ENCODE measurements at places on chromosomes 5 and 9.
A peak's percentile ranks its signal among the peaks of the same experiment; 100 is the strongest.

DNA sequence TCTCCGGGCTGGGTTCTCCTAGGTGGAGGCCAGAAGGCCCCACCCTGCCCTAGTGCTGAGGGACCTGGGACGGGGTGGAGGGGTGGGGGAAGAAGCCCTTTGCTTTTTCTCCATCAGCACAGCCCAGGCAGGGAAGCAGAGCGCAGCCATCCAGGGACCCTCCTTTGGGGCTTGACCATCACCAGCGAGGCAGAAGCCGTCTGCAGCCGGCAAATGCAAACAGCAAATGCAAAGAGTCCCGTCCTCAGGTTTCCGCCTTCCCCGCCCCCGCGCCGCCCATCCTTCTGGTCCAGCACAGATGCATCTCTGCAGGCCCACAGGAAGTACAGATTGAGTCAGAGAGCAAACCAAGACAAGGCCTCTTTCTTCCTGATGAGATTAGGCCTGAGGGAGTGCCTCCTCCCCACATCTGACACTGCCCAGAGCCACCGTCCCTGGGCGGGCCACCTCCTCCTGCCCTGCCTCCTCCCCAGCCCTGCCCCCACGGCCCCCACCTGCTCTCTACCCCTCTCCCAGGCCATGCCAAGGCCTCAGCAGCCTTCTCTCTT is 23.4 kb downstream of the CORO2A start:
- DNase-seq = peak; percentile 91

GRCh38 chr5:139110526-139111168 is 87.5 kb downstream of the SIL1 start:
- no peak for DNase-seq

DNA sequence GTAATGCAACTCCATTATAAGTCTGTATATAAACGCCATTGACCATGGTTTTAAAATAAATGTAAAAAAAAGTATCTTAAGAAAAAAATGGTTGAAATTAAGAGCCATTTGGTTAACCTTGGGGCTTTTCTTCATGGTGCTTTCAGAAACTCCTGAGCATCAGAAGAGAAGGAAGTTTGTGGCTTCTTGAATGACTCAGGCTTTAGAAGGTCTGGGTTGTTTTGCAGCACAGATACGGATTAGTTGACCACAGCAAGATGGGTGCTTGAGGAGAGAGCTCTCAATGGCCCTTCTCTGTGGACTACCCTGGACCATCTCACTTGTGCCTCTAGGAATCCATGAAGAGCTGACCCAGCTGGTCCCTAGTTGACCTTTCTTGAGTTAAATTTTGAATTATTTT is 189.5 kb downstream of the TMEM38B start:
- DNase-seq = no peak

- DNase-seq = no peak
These were observed 11.3 kb downstream of the WWC1 start for GRCh38 chr5:168302785-168303184.

DNA sequence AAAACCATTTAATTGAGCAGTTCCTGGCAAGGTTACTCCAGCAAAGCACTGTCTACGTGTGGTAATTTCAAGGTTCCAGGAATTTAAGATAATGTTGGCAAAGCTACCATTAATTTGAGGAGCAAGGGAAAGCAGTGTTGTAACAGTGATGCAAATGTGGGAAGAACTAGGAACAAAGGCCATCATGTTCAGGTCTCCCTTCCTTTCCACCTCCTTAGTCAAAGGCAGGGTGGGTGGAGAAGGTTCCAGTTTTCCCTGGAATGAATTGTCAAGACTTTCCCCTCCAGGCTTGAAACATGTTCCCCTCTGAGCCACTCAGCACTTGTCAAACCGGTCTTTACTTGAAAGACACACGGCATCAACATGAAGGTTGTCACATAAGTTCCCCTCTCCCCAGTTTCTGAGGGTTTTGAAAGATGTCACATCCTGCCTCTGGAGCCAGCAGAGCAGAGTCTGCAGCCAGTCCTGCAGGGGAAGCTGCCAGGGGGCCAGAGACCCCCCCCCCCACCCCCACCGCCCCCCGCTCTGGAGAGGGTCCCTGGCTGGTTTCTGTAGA is 226.0 kb downstream of the GAS1 start:
- no peak for DNase-seq

GRCh38 chr5:31023105-31023504 is 170.4 kb upstream of the CDH6 start:
- DNase-seq = no peak

- DNase-seq = no peak
These were observed 52.4 kb downstream of the USP20 start for GRCh38 chr9:129887334-129888292.

- DNase-seq = no peak
These were observed 133.2 kb upstream of the NFIB start for GRCh38 chr9:14447103-14447502.

- no peak for DNase-seq
These were observed 27.2 kb upstream of the NOTCH1 start for GRCh38 chr9:136572828-136573625.

DNA sequence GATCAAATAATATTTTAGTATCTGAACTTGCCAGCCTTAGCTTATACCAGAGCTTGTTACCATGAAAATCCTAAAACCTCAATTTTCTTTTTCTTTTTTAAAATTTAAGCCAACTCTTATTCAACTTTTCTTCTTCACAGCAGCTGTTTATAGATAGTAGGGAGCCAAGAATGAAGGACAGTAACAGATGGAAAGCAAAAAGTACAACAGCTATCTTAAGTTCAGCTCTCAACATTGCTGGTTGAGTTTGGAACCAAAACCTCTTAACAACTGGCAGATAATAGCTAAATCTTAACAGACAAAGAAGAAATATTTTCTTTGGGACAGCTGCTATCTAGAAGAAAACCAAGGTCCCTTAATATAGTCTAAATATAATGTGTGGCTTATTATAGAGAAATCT is 74.7 kb downstream of the PJA2 start:
- DNase-seq = no peak

DNA sequence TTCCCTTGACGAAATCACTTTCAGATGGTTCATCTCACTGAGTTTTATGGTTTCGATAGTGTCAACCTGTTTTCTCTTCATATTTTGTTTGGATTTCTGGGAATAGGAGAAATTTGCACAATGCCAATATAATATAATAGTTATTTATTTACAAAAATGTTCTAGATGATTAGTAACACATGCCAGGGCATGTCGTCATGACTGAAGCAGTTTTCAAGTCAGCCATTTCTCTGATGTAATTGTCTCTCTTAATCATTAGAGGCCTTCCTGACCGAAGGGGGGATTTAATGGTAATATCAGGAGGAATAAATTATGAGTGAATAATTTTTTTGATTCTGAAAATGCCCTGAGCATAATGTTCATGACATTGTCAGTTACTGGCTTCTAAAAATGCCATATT is 246.5 kb upstream of the ATP10B start:
- DNase-seq = no peak

GRCh38 chr5:88708021-88708420 is 175.0 kb downstream of the MEF2C start:
- DNase-seq = no peak

DNA sequence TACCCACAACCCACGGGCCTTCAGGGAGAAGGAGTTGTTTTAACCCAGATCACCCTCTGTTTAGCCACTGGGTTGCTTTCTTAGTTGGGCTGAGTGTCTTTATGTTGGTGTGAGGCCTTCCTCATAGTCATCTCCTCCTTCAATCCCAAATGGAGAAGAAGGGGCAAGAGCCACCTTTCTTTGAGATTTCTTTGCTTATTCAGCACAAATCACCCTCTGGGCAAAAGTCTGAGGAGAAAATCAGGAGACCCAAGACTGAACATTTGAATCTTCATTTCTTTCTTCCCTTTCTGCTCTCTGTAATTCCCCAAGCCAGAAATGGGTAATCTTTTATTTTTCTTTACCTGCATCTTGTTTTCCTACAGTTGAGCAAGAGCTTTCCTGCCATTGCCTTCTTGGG is 329.0 kb downstream of the TLE4 start:
- no peak for DNase-seq

DNA sequence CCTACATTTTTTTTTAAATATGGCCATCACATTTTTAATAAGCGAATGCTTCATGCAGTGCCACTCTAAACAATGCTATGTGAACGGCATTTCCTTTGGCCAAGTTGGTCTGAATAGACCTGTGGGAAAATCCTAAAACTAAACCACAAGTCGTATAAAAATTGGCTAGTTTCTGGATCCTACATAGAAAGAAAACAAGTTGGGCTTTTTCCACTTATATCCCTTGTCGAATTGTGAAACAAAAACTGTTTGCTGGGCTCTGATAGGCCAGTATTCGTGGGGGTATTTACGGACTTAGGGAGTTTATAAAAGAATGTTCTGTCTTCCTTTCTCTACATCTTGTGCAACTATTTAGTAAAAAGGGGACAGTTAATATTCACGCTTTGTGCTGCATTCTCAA is 153.1 kb upstream of the KLF9 start:
- no peak for DNase-seq

DNA sequence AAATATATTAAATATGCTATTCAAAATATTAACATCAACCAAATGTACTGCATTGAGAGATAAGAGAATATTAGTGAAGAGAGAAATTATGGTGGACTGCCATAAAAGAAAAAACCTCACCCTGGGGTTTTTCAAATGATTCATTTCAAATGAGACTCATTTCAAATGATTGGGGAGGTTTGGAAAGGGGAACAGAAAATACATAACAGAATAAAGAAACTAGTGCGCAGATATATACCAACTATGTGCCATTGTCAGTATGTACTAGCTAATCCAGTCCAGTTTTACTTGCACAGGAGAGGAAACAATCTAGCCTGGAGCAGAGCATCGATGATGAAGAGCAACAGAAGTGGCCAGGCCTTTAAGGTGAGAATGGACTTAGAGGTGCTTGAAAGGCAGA is 651.6 kb upstream of the RORB start:
- DNase-seq = no peak

- DNase-seq = no peak
These were observed 344.1 kb downstream of the ADAMTS6 start for GRCh38 chr5:65137631-65138030.

GRCh38 chr5:91556-92263 is at the start of gene PLEKHG4B:
Gene PLEKHG4B (plus strand): TSS chr5:92168. CDS start chr5:92232, 64 bp downstream.
- DNase-seq = peak; percentile 38

GRCh38 chr9:134383148-134383547 is 56.9 kb downstream of the RXRA start:
- DNase-seq = no peak

DNA sequence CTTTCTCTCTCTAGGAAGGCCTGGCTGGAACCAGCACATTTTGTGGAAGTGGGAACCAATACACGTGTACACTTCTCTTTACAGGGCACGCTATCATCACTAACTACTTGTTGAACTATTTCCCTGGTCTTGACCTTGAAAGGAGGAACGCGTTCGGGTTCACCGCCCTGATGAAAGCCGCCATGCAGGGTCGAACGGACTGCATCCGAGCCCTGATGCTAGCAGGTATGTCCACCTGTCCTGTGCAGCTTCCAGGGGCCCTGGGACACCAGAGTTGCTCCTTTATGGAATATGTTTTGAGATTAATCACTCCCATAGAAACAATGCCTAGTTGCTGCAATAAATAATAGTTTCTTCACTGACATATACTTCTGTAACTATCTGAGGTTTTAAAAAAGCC is 74.1 kb downstream of the ANKRD33B start:
- DNase-seq = no peak

GRCh38 chr5:142913728-142914338 is 143.7 kb downstream of the ARHGAP26 start:
- no peak for DNase-seq

DNA sequence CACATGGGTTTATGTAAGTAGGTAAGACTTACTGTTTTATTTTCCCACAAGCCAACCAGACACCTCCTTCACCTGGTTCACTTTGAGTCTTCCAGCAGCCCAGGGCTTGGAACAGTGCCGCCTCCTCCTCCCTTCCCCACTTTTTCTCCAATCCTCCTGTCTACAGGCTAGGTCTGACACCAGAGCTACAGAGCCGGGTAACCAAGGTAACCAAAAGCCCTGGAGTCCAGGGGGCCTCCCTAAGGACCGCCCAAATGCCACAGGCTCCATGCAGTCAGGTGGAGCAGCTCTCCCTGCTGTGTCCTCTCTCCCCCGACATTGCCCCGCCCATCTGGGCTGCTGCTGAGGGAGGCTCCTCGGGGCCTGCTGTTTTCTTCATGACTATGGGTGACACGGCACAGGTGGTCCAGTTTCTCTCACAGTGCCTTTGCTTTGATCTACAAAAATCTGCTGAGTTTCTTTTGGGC is 138.0 kb upstream of the EFNA5 start:
- DNase-seq = no peak

DNA sequence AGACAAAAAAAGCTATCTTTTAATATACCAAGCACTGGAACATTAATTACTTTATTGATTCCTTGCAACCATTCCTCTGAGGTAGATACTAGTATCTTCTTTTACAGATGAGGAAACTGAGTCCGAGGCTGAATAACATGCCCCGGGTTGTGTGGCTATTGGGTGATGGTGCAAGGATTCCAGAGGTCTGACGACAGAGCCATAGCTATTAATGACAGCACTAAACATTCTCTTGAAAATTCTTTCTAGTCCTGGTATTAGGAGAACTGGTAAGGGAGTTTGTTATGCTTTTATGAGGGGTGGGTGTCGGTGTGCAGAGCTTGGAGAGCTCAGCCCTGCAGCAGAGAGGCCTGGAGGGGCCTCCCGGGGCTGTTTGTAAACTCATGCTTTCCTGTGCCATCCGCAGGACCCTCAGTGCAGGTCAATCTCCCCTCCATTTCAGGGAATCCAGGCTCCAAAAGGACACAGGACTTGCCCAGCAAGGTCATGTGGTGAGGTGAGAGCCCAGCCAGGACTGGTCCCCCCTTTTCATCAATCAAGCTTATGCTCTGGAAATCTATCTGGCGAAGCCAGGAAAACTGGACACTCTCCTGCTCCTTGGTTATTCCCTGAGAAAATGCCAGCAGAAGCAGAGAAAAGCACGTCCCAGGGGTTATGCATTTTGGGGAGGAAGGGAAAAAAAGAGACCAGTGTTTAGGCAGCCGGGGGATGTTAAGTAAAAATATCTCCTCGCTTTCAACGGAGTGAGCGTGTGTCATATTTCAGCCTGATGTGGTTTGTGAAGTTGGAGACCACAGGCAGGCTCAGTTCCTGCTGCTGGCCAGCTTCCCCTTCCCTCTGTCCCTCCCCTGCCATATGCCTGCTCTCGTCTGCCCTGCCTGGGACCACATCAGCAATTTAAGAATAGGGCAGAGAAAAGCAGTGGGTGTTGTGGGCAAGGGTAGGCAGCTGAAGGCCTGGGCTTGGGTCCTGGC is 3.7 kb downstream of the GSN start:
- DNase-seq = peak; percentile 46

DNA sequence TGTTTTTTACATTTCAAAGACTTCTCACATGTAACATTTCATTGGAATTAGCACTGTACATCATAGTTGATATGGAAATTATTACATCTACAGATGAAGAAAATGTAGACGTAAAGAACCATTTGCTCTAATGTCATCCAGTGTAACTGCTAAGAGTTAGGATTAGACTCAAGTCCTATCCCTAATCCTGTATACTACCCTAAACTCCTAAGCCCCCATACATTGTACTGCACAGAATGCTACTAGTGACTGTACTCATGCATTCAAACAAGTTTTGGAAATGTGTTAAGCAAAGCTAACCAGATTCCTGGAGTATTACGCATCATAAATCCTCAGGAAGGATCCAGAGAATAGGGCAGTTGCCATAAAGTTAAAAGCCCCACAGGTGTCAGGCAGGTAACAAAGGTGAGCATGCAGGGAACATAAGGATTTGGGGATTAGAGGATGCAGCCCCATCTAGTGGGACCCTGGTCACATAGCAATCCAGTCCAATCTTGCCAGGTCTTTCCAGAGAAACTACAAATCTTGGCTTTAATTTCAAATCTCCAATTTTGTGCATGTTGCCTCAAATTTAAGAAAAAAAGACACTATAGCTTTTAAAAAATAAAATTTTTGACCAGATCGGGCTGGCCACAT is 32.0 kb downstream of the HAVCR1 start:
- peak; percentile 56 for DNase-seq
